Hematopoietic multipotent progenitor cell treated with erythropoietin and hydrocortisone succinate and interleukin-3 and kit ligand, for 6 days (in vitro differentiated cells): ENCODE measurements at places on chromosomes 4 and X.

DNA sequence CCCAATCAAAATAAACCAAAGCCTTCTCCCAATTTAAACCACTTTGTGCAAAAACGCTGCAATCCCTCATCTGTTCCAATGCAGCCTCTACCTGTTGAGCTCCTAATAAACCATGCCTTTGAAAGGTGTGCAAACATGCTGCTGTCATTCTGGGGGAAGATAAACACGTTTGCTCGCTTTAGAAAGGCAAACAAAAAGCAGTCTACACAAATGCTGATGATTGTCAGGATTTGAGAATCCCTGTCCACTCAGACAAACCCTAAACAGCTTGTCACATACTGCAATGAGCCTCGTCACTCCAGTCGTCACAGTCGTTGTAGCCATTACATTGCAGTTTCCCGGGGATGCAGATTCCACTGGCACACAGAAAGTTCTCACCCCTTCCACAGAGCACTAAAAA lies 145.2 kb downstream of the CORIN start:
- DNase-seq, result no peak

- DNase-seq, result no peak
Observed at GRCh38 chr4:103171006-103171405, 27.1 kb downstream of the CENPE start.

DNA sequence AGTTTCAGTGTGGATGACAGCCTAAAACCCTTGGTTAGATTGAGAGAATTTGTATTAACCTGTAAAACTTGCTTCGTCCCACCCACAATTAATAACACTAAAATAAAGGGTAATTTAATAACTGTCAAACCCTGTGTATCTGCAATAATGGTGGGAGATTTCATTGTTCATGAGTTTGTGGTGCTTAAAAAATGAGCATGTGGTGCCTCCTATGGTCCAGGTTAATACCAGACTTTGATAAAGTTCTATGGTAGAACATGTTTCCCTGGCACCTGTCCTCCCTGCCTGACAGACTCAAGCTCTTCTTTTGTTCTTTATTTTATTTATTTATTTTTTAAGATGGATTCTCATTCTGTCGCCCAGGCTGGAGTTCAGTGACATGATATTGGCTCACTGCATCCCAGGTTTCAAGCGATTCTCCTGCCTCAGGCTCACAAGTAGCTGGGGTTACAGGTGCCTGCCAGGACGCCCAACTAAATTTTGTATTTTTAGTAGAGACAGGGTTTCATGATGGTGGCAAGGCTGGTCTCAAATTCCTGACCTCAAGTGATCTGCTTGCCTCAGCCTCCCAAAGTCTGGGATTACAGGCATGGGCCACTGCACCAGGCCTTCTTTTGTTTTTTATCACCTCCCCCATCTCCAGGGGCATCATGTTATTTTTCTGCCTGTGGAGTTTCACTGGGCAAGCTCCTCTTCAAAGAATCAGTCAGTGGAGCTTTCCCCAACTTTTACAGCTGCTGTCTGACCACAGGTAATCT lies 289.2 kb downstream of the NR3C2 start:
- DNase-seq, result no peak

- DNase-seq, result no peak
Observed at GRCh38 chr4:152273343-152273742, 262.5 kb downstream of the FBXW7 start.

DNA sequence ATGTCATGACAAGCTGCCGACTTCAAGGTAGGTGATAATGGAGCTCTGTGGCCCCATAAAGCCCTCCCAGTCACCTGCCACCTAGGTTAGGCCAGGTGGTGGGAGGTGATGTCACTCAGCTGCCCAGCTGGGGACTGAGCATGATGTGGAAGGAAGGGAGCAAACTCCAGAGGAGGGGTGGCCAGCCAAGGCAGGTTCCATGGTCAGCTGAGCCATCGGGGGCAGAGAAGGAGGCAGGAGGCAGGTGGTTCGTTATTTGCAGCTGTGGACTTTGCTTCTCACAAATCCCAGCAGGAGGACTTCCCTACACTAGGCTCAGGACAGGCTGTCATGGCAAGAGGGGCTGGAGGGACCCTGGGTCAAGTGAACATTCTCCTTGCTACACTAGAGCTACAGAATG lies 2.1 kb downstream of the CCDC120 start:
- no peak for DNase-seq

DNA sequence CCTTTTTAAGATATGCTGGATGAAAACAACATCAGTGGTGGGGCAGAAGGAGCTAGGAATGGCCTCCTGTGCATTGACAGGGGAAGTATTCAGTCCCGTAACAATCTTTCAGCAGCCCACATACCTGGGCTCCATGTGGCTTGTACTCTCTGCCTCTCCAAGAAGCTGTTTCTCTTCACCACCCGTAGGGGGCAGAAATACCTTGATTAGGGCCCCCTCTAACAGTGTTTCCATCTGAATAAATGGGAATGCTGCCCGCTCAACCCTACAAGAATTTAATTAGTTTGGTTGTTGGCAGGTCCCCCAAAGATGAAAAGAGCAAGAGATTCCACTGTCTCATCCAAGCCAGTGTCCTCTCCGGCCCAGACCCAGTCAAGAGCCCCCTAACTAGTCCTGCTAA lies 155.2 kb downstream of the SMIM20 start:
- DNase-seq, result peak; percentile 31

DNA sequence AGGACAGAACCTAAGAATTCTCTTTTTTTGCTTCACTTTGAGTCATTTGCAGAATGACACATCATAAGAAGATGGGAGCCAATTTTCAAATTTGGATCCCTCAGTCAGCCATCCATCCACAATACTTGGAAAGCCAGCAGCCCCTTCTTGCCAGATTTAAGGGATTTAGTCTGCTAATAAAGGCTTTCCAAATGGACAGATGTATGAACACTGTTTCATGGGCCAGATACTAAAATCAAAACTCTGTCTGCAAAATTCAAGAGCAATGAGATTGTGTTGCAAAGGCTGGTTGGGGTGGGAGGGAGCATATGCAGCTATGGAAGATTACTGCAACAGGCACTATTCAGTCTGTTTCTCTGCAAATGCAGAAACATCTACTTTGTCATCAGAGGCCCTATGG lies 37.7 kb upstream of the KCNIP4 start:
- DNase-seq, result no peak

GRCh38 chr4:173167758-173168395 lies 734 bp upstream of the GALNT7 start:
- DNase-seq, result peak; percentile 68

- DNase-seq, result no peak
Observed at GRCh38 chr4:76953956-76954355, 4.4 kb downstream of the SEPTIN11 start.

DNA sequence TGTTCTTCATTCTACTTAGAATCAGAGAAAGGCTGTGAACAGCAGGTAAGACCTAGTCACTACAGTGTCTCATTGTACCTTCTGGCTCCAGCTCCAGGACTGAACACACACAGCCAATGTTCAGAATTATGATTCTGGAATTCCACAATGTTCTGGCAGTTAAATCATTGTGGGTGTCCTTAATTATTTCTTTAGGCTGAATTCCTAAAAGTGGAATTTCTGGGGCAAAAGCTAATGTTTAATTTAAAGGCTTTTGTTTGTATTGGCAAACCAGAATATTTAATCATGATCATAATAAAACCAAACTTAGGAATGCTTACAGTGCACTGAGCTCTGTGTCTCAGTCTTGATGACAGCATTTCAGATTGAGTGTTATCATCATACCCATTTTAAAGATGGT lies 67.0 kb upstream of the FAT1 start:
- no peak for DNase-seq

GRCh38 chrX:39835776-39836175 lies 262.0 kb downstream of the BCOR start:
- no peak for DNase-seq

GRCh38 chrX:136827026-136827425 lies 46.3 kb upstream of the ARHGEF6 start:
- DNase-seq, result no peak

DNA sequence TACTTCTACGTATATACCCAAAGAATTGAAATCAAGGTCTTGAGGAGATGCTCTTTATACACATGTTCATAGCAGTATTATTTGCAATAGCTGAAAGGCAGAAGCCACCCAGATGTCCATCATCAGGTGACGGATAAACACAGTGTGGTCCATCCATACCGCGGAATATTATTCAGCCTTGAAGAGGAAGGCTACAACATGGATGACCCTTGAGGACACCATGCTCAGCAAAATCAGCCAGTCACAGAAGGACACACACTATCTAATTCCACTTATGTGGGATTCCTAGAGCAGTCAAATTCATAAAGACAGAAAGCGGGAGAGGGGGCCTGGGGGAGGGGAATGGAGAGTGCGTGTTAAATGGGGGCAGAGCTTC lies 44.5 kb downstream of the RGS12 start:
- no peak for DNase-seq

- DNase-seq, result no peak
Observed at GRCh38 chrX:154990496-154990895, 32.0 kb downstream of the F8 start.

GRCh38 chr4:52638717-52639116 lies 20.4 kb downstream of the USP46 start:
- DNase-seq, result peak; percentile 51

DNA sequence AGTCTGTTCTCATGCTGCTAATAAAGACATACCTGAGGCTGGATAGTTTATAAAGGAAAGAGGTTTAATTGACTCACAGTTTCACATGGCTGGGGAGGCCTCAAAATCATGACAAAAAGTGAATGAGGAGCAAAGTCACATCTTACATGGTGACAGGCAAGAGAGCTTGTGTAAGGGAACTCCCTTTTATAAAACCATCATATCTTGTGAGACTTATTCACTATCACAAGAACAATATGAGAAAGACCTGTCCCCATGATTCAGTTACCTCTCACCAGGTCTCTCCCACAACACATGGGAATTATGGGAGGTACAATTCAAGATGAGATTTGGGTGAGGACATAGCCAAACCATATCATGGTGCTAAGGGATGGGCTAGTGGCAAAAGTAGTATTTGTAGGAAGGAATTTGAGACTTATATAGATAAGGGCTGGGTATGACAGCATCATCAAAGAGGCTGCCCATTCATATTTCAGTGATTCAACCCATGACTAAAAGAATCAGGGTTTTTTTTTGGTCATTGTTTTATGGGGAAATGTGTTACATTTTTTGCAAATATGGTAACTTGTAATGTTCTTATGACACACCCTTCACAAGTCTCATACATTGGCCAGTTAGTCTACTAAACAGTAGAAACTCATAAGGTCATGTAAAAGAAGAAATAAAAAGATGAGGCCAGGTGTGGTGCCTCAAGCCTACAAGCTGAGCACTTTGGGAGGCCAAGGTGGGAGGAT lies 34.7 kb downstream of the NUP62CL start:
- DNase-seq, result no peak

GRCh38 chrX:153635788-153636668 lies 11.0 kb upstream of the DUSP9 start:
- peak; percentile 74 for DNase-seq

DNA sequence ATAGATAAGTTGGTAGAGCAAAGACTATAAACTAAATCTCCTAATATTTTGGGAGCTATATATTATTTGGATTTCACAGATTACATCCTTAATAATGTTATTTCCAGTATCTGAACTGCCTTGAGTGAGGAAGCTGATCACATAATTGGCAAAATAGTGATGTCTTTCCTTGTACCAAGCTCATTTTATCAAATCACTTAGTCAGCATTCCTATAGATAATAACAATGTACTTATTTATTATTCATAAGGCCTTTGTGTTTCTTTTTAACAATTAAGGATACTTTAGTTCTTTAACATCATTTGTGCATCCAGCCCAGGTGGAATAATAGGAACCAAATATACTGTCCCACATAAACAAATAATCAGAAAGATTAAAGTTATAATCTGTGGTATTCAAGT lies 1093.6 kb downstream of the PCDH18 start:
- DNase-seq, result no peak

DNA sequence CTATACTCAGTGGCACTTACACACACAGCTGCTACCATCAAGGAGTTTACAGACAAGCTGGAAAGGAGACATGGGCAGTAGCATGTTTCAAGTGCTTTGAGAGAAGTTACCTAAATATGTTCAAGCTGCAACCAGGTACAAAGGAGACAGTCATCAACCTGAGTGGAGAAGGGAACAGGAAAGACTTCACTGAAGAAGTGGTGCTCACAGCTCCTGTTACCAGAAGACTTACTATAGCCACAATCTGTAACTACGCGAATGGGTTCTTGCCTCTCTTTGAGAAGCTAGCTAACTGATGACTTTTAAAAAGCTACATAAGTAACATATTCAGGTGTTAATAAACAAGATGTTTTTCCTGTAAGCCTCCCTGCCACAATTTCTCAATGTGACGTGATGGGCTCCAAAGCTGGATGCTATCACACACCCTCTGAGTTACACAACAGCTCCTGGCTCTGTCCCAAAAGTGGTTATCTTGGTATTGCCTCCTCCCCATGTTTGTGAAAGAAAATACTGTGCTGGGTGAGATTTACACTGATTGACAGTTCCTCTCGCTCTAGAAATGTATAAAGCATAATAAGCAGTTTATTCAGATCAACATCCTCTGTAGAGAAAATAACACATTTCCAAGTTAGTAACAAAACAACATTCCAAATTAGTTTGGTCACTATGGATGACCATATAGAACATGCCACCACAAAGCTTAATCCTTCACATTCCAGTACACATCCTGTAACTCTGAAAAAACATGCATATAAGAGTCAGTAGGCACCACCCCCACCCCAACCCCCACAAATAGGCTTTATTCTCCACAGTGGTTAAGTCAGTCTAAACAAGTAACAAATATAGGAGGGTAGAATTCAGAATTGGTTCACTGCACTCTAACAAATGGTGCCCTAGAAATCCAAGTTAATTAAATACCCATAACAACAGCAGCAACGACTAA lies 81.8 kb downstream of the FRYL start:
- DNase-seq, result peak; percentile 93

DNA sequence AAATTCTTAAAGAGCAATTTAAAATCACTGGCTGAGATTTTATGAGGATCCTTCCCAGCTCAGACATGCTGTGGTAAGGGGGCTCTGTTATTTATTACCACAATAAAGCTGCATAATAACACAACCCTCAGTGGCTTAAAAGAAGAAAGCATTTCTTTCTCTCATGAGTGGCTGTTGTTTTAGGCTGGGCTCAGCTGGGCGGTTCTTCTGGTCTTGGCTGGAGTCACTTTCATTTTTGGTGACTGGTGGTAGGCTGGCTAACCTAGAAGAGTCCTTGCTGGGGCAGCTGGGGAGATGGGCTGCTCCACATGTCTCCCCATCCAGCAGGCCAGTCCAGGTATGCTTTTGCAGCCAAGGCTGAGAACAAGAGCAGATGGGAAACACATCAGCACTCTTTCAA lies 113.0 kb upstream of the MSX1 start:
- DNase-seq, result no peak

DNA sequence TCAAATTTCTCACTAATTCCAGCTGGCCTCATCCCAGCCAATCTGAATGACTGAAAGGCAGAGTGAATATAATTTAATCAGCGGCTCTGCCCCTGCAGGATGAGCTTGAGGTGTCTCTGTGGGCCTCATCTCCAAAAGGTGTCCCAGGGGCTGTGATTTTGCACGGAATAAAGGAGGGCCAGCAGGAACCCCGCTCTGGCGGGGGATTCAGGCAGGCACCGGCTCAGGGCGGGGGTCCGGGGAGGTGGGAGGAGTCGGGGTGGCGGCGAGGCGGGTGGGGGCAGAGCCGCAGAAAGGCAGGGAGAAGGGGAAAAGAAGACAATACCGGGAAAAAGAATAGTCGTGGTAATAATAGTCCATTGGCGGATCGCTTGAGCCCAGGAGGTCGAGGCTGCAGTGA lies 16.0 kb upstream of the ERCC6L start:
- DNase-seq, result no peak

- DNase-seq, result no peak
Observed at GRCh38 chrX:17024886-17025285, 78.4 kb downstream of the REPS2 start.
